HCT116 (cell line): ENCODE measurements at places on chromosomes 5 and 9. TPM values are rescaled to one million over a fixed set of nuclear protein-coding genes. Genes with fewer than 3 reads are reported as not detected.

Gene LECT2
- total RNA-seq = not detected

GRCh38 chr5:73587923-73588322, 22.4 kb downstream of the UTP15 start:
- H3K27ac ChIP-seq = no peak overlapping the region
- H3K4me3 ChIP-seq = no peak overlapping the region
- H3K27me3 ChIP-seq = no peaks in the 10 kb centered on the region
- no peaks in the 10 kb centered on the region for H3K4me1 ChIP-seq
- no peak for DNase-seq

DNA sequence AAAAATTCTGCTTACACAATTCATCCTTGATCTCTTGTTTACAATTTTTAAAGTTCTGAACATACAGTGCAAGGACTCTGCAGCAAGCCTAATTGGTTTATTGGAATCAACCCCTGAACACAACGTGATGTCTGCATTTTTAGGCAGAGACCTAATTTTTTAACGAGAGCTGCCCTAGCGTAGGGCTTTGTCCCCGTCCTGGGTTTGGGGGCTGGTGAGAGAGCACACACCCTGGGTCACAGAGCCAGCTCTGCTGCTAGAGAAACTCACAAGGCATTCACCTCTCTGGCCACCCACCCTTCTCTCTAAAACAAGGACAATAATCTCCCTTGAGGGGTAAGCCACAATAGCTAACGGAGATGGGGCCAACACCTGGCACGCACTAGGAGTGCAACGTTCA, 28.2 kb downstream of the SH3PXD2B start:
- no peak overlapping the region for H3K4me3 ChIP-seq
- H3K27ac ChIP-seq = no peak overlapping the region
- no peaks in the 10 kb centered on the region for H3K4me1 ChIP-seq
- H3K27me3 ChIP-seq = no peaks in the 10 kb centered on the region
- H3K36me3 ChIP-seq = no peaks in the 10 kb centered on the region; the same call in 1 of the 2 replicates

GRCh38 chr9:105069285-105069684, 141.3 kb upstream of the ABCA1 start:
- H3K27ac ChIP-seq = no peak overlapping the region
- no peak for DNase-seq
- H3K4me1 ChIP-seq = peaks cover 2% of the 10 kb centered on the region
- no peaks in the 10 kb centered on the region for H3K36me3 ChIP-seq

Gene BTNL8
- total RNA-seq = not detected

GRCh38 chr9:95249986-95250385, 67.5 kb downstream of the FANCC start:
- no peaks in the 10 kb centered on the region for H3K4me1 ChIP-seq
- H3K27ac ChIP-seq = no peak overlapping the region
- no peaks in the 10 kb centered on the region for H3K36me3 ChIP-seq
- no peak overlapping the region for H3K4me3 ChIP-seq
- H3K27me3 ChIP-seq = no peaks in the 10 kb centered on the region

DNA sequence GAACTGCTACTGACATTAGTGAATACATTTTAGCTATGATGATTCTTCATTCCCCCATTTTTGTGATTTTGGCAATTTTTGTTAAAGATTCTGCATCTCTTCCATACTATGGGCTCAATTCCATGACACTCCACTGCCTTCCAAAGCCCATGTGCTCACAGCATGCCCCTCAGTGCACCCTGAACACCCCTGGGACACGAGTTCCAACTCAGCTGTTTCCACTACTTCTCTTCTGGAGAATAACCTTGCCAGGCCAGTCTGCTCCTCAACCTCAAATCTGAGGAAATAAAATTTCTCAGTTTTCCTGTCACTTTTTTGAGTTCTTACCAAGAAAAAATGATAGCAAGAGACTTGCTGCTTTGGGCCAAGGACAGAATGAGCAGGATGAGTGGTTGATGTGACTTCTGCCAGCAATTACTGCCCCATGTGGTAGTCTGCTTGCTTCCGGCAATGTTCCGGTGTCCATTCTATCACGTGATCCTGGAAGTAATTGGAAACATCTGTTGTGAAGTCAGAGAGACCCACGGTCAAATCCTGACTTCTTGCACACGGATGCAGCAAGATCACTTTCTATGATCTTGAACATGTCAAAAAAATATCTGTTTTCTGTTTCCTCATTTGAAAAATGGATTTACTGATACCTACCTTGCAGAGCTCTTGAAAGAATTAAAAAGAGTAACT, 58.3 kb downstream of the EGFLAM start:
- H3K4me3 ChIP-seq = no peak overlapping the region
- H3K27me3 ChIP-seq = no peaks in the 10 kb centered on the region
- no peak for DNase-seq
- H3K27ac ChIP-seq = no peak overlapping the region
- H3K4me1 ChIP-seq = no peaks in the 10 kb centered on the region

- no peaks in the 10 kb centered on the region for H3K27me3 ChIP-seq
- H3K4me3 ChIP-seq = no peak overlapping the region
- H3K4me1 ChIP-seq = no peaks in the 10 kb centered on the region
- H3K36me3 ChIP-seq = no peaks in the 10 kb centered on the region
Measured at GRCh38 chr9:89486681-89487080, 11.2 kb downstream of the SEMA4D start.

GRCh38 chr9:121485623-121486022, 14.0 kb downstream of the GGTA1 start:
- no peaks in the 10 kb centered on the region for H3K36me3 ChIP-seq
- no peak for DNase-seq
- H3K27ac ChIP-seq = no peak overlapping the region
- H3K4me3 ChIP-seq = no peak overlapping the region
- H3K27me3 ChIP-seq = no peaks in the 10 kb centered on the region

GRCh38 chr9:22041775-22042174, 32.7 kb upstream of the CDKN2B start:
- H3K36me3 ChIP-seq = no peaks in the 10 kb centered on the region
- H3K27me3 ChIP-seq = no peaks in the 10 kb centered on the region
- no peak overlapping the region for H3K4me3 ChIP-seq
- peak; percentile 29 for DNase-seq
- no peak overlapping the region for H3K27ac ChIP-seq
- H3K4me1 ChIP-seq = peaks cover 11% of the 10 kb centered on the region

GRCh38 chr5:173326501-173326960, 1.7 kb downstream of the STC2 start:
- peaks cover 43% of the 10 kb centered on the region for H3K4me1 ChIP-seq
- no peaks in the 10 kb centered on the region for H3K27me3 ChIP-seq
- no peak for DNase-seq
- peak overlapping the region; percentile 94 for H3K4me3 ChIP-seq
- H3K36me3 ChIP-seq = peaks cover 44% of the 10 kb centered on the region

DNA sequence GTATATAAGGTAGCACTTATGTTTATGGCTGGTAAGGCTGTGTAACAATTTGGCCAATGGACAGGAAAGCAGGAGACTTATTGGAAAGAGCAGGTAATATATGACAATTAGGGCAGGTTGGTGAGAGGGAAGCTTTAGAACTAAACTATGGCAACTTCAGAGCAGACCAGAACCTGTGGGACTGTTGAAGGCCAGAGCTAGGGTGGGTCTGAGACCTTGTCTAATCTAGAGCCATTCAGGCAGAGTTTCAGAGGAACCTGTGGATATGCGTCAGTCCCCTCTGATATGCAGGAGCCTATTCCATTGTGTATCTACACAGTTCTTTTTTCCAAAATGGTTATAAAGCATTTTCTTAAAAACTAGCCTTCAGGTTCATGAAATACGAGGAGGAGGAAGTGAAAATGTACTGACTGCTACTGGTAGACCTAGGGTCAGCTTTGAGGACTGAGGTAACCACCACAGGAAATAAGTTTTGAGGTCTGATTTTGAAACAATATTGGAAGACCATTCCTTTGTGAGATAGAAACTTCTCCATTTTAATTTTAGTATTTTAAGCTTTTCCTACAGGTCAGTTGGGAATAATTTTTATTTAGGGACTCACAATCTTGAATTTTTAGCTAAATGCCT, 37.6 kb downstream of the ELL2 start:
- H3K4me3 ChIP-seq = no peak overlapping the region
- no peak overlapping the region for H3K27ac ChIP-seq
- 0 out of 2 replicates have a peak, but pooled peaks cover 4% of the 10 kb centered on the region for H3K36me3 ChIP-seq
- no peak for DNase-seq
- H3K4me1 ChIP-seq = no peaks in the 10 kb centered on the region
- no peaks in the 10 kb centered on the region for H3K27me3 ChIP-seq

Gene DNAI1
- 1.1 TPM for total RNA-seq

GRCh38 chr5:60576425-60576824, 123.5 kb downstream of the DEPDC1B start:
- H3K4me3 ChIP-seq = no peak overlapping the region
- H3K27me3 ChIP-seq = no peaks in the 10 kb centered on the region
- H3K27ac ChIP-seq = no peak overlapping the region
- H3K36me3 ChIP-seq = no peaks in the 10 kb centered on the region

DNA sequence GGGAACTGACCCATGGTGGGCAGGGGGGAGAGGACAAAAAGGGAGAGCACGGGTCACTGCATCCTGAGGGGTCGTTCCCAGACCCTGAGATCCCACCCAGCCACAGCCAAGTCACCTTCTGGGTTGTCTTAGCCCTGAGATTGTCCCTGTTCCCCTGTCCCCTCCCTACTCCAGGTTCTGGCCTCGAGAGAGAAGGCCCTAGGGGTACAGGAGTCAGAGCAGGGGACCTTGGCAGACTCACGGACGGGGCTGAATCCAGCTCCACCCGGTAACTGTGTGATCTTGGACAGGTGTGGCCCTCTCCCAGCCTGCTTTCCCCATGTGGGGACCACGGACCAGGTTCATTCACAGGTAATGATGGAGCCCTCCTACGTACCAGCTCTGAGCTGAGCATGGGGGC, 11.2 kb upstream of the CERCAM start:
- peaks cover 9% of the 10 kb centered on the region; the same call in 1 of the 2 replicates for H3K4me1 ChIP-seq
- DNase-seq = no peak
- no peaks in the 10 kb centered on the region for H3K27me3 ChIP-seq
- no peaks in the 10 kb centered on the region for H3K36me3 ChIP-seq
- H3K4me3 ChIP-seq = no peak overlapping the region

DNA sequence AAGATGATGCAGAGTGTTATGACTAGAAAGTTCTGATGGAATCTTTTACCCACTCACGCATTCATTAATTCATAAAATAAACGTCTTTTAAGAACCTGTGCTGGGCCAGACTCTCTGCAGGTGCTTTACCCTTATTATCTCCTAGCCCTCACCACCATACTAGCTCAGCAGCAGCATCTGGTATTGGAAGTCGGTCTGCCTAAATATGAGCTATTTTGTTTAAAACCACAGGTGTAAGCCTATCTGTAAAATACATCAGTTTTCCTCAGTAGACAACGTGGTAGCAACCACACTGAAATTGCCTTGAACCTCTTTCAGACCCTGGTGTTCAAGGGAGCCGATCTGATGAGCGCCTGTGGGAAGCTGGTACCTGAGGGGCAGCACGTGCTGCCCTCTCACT, 69.4 kb downstream of the PPIC start:
- H3K36me3 ChIP-seq = no peaks in the 10 kb centered on the region
- no peaks in the 10 kb centered on the region for H3K4me1 ChIP-seq
- no peaks in the 10 kb centered on the region for H3K27me3 ChIP-seq
- H3K27ac ChIP-seq = no peak overlapping the region
- H3K4me3 ChIP-seq = no peak overlapping the region

Gene TMC1
- total RNA-seq = 0.57 TPM

Gene CCNJL
- total RNA-seq = 2.9 TPM

DNA sequence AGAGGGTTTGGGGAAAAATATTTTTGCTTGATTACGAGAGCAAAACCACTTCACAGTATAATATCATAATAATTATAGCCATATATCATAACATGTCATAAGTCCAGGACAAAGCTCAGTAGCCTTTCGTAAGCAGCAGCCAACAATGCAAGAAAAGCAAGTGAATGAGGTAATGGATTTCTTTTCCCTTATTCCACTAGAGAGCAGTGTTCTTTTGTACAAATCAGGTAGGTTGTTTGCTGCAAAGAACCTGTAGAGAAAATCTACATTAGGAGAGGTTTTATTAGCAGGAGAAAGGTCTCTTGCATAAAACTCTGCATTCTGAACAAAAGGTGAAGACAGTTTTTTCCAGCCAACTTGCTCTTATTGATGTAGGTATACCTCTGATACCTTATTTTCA, 1033.4 kb downstream of the TLE4 start:
- H3K27ac ChIP-seq = no peak overlapping the region
- no peaks in the 10 kb centered on the region for H3K27me3 ChIP-seq
- DNase-seq = no peak
- no peaks in the 10 kb centered on the region for H3K4me1 ChIP-seq

DNA sequence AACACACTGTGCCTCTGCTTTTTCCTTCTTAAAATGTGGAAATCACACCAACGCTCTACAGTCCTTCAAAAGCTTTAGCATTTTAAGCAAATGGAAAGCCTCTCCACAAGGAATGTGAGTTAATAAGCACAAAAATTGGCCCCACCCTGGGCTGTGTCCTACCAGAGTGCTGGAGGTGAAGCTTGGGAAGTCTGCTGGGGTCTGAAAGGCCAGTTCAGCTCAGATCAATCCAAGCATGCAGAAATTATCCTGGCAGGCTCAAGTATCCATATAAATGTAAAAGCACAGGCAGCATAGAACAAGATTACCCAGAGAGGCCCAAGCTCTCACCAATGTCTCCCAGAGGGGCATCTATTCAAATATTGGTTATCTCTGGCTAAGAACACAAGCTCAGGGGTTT, 98.5 kb downstream of the ESM1 start:
- no peak overlapping the region for H3K27ac ChIP-seq
- no peak for DNase-seq
- H3K4me1 ChIP-seq = peaks cover 6% of the 10 kb centered on the region; the same call in 1 of the 2 replicates
- H3K27me3 ChIP-seq = no peaks in the 10 kb centered on the region; the same call in 1 of the 2 replicates
- H3K36me3 ChIP-seq = no peaks in the 10 kb centered on the region
- H3K4me3 ChIP-seq = no peak overlapping the region

Gene LCN12
- total RNA-seq = 4.2 TPM

DNA sequence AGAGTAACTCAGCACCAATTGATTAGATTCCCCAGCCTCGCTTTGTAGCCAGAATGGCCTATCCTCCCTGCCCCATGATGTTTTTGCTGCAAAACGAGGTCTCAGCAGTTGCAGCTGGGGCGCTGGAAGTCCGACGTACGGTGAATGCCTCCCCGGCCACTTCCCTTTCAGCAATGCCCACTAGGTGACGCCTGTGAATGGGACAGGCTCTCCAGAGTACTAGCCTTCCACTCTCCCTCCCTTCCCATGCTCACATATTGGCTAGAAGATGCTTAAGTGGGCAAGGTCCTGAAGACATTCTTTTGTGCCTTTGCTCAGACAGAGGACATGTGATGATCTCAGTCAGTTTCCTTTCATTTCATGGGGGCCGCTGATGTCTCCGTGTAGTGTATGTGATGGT, 50.8 kb downstream of the DMRT2 start:
- no peaks in the 10 kb centered on the region for H3K36me3 ChIP-seq
- H3K27me3 ChIP-seq = no peaks in the 10 kb centered on the region
- no peaks in the 10 kb centered on the region for H3K4me1 ChIP-seq
- no peak for DNase-seq
